ENCODE measurements at places on chromosomes 13 and 19.

- no peak for DNase-seq
Measured at GRCh38 chr13:40963927-40964326, 55.2 kb downstream of the ELF1 start.

GRCh38 chr19:12946092-12946721 is 545 bp downstream of the RAD23A start:
- peak; percentile 60 for DNase-seq

DNA sequence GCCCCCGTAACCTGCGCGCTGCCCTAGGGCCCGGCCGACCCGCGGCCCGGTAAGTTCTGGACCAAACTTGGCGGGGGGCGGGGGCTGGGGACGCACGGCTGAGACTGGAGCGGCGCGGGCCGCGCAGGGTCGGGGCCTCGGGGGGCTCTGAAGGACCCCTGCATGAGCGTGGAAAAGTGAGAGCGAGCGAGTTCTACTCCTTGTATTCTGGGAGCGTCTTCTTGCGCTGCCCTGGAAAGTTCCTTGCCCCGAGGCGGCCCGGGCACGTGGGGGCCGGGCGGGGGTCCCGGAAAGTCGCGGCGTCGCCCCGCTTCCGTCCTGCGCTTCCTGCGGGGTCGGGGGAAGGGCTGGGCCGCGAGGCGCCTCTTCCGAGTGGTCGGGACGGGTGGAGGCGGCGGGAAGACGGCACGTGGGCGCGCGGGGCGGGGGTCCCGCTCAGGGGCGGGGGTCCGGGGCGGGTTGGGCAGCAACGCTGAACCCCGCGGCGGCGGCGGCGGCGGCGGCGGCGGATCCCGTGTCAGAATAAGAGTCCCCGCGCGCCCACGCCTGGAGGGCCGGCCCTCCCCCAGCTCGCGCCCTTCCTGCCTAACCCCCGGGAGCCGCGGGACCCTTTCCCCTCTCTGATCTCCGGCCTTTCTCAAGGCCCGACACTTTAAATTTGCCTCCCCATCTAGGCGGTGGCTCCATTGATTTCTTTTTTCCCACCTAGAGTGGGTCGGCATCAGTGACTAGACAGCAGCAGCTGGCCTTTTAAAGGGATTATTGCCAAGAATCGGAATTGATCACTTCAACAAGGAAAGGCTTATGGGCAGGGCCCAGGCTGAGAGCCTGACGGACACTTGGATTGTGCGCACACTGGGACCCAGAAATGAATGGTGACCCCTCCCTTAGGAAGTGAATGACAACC is 749 bp downstream of the GATAD2A start:
- DNase-seq, result peak; percentile 18

DNA sequence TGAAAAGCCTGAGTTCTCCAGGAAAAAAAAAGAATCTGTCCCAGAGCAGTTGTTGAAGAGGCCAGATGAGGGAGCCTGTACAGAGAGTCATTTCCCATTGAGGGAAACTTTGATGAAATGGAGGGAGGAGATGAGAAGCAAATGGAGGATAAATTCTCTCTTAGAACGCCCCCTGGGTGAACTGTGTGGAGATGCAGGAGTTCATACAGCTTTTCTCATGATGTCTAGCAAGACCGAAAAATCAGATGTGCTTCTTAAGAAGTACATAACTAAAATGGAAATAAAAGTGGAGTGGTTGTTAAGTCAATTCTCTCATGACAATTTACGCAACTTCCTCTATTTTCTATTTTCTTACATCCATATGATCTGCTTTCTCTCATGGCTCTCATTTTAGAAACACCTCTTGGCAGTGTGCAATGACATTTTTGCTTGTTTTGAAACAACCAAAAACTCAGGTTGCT is 1263.1 kb downstream of the PCDH9 start:
- peak; percentile 78 for DNase-seq

DNA sequence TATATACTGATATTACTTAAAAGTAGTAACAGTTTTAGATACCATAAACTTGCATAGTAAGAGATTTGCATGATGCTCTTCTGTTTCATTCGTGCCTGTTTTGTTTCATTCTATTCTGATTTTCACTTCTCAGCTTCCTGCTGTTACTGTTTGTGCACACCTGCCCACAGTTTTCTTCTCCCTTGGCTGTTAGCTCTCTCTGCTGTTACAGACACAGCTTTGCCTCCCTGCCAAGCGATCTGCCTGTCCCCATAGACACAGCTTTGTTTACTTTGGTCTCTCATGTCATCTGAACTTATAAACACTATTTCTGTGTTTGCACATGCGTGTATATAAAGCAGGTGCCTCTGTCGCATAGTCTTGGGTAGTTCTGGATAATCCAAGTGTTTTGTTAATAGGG is 21.4 kb upstream of the UPF3A start:
- no peak for DNase-seq

GRCh38 chr13:114148521-114148855 is 16.1 kb upstream of the RASA3 start:
- no peak for DNase-seq

DNA sequence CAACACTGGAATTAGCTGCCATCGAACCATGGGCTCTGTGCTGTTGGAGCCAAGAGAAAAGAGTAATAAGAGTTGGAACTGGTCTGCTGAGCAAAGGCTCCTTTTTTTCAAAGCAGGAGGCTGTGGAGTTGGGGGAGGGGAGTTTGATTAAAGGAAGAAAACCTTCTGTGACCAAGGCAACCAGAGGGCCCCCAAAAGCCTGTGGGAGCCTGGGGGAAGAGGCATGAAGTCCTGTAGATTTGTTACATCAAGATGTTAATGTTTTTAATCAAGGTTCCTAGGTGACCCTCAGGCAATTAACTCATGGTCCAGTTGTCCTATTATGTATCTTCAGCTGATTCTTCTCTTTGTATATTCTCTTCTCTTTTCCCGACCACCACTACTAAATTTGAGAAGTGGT is 403.9 kb downstream of the NDFIP2 start:
- DNase-seq, result no peak

GRCh38 chr13:28246891-28247290 is 108.5 kb downstream of the PAN3 start:
- DNase-seq, result no peak

- no peak for DNase-seq
Measured at GRCh38 chr19:50702871-50703829, 16.5 kb downstream of the SHANK1 start.

DNA sequence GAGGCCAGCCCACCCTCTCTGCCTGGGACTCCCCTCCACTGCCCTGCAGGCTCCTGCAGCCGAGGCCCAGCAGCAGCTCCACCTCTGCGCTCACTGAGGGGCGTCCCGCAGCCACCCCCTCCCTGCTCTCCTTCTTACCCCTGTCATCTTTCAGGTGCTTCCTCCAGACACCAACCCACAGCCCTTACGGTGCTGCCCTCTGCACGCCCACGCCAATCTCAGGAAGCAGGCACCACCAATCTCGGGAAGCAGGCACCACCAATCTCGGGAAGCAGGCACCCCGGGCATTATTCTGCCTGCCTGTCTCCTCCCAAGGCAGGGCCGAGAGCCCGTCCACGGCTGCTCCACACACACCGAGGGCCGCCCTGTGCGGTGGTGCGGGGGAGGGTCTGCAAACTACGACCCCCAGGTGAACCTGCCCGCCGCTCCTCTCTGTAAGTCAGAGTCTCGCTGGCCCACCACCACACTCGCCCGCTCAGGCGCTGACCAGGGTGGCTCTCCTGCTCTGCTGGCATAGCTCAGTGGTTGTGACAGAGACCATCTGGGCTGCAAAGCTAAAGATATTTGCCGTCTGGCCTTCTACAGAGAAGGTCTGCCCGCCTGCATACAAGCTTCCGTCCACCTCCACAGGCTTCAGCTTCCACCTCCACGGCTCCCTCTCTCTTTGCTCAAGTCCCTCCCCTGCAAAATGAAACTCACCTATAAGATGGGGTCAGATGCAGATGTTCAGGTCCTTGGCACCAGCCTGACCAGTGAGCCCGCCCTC is 2.9 kb downstream of the LSM7 start:
- no peak for DNase-seq

- DNase-seq, result no peak
Measured at GRCh38 chr13:45779901-45780300, 71.7 kb downstream of the SIAH3 start.

- no peak for DNase-seq
Measured at GRCh38 chr19:722553-723101, 13.9 kb downstream of the PALM start.

GRCh38 chr19:4014541-4015491 is 7.3 kb downstream of the PIAS4 start:
- no peak for DNase-seq

DNA sequence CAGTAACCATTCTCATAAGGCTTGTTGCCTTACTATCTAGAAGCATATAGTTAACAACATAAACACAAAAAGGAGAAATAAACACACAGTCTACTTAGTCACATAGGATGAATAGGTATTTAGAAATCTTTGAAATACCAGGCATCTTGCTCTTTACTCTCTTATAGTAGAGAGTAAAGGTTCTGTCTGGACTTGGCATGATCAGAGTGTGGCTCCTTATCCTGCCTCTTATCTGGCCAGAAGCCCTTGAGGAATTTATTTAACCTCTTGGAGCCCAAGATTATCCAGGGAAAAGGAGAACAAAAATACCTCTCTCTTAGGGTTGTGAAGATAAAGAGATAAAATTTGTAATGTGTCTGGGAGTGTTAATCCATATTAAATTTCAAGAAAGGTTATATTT is 100.2 kb upstream of the MBNL2 start:
- DNase-seq, result no peak

DNA sequence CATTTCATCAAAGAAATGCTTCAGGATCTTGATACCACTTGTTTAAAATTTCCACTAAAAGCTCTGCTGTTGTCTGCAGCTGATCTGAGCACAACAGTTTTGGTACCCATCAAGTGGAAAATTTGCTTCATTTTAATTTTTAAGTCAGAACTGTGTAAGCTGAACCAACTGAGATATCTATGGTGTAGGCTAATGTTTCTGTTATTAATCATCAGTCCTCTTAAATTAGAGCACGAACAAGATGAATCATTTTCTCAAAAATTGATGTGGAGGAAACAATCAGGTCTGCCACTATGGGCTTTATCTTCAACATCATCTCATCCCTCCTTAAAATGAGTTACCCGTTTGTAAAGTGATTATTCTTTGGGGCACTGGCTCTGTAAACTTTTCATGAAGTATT is 221.5 kb upstream of the NBEA start:
- DNase-seq, result no peak

GRCh38 chr19:27776020-27776419 is 1436.9 kb downstream of the UQCRFS1 start:
- DNase-seq, result peak; percentile 47

DNA sequence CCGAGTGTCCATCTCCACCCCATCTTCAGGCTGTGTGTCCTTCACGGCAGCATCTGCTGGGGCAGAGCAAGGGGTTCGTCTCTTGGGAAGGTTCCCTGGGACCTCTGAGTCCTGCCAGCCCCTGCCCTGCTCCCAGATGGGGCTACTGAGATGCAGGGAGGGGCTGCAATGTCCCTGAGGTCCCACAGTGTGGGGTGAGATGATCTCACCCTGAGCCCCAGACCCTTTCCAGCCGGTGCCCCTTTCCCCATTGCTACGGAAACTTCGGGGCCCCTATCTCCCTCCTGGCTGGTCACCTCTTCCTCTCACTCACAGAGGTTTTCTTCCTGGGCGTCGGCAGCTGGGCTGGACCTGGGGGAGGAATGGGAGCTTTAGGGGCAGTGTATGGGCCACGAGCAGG is 5.0 kb downstream of the LILRB2 start:
- DNase-seq, result no peak

GRCh38 chr13:105979131-105980011 is 556.1 kb downstream of the EFNB2 start:
- DNase-seq, result no peak

- DNase-seq, result no peak
Measured at GRCh38 chr13:82597747-82598146, 1284.5 kb downstream of the SLITRK1 start.

DNA sequence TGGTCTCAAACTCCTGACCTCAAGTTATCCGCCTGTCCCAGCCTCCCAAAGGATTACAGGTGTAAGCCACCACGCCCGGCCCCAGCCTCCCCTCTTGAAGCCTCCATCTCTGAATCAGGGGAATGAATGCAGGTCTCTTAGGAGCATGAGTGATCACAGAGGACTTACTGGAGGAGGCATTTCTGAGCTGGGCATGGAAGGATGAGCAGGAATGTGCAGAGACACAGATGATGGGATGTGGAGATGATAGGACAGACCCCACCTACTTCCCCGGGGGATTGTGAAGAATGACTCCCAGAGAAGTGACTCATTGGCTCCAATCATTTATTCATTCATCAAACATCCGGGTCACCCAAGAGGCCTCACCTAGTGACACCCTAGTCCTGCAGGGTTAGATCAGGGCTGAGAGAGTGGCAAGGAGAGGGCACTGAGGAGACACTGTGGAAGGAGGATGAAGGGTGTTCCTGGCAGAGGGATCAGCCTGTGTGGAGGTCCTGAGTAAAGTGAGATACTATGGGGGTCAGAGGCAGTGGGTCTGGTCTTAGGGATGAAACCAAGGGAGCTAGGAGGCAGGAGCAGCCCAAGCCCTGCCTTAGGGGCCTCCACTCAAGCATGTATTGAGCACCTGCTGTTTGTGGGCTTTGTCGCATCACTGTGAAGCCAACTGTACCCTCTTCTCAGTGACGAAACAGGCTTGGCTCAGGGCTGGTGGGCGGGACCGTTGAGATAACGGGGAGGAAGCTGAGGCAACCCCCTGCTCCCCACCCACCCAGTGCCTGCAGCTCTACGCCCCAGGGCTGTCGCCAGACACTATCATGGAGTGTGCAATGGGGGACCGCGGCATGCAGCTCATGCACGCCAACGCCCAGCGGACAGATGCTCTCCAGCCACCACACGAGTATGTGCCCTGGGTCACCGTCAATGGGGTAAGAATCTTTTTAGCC is 3.0 kb downstream of the IFI30 start:
- no peak for DNase-seq

DNA sequence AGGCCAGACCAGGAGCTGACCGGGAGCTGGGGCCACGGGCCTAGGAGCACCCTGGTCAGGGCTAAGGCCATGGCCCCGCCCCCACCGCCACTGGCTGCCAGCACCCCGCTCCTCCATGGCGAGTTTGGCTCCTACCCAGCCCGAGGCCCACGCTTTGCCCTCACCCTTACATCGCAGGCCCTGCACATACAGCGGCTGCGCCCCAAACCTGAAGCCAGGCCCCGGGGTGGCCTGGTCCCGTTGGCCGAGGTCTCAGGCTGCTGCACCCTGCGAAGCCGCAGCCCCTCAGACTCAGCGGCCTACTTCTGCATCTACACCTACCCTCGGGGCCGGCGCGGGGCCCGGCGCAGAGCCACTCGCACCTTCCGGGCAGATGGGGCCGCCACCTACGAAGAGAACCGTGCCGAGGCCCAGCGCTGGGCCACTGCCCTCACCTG is 6.6 kb downstream of the SPHK2 start:
- no peak for DNase-seq

- DNase-seq, result no peak
Measured at GRCh38 chr19:28330831-28331230, 882.1 kb downstream of the UQCRFS1 start.

- no peak for DNase-seq
Measured at GRCh38 chr19:41994521-41994971, 516 bp upstream of the ATP1A3 start.

DNA sequence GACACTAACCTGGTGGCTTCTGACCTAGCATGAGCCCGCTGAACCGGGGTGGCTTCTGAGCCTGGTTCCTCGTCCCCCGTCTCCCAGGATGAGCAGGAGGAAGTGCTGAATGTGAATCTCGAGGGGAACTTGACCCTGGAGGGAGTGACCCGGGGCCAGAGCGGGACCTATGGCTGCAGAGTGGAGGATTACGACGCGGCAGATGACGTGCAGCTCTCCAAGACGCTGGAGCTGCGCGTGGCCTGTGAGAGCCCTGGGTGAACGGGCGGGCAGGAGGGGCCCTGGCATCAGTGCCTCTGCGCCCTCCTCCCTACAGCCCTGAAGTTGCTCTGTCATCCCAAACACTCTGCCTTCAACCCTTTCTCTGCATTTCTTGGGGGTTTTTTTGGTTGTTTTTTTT is 5.6 kb downstream of the BCAM start:
- no peak for DNase-seq

Data from HL-60 (cell line).